ENCODE measurements at places on chromosomes 3 and 15. TPM values are rescaled to one million over a fixed set of nuclear protein-coding genes. Genes with fewer than 3 reads are reported as not detected.

Gene RBP2
- polyA plus RNA-seq: not detected

Gene CFAP44
- polyA plus RNA-seq: 7.3 TPM

Gene PDE8A
- 13.2 TPM for polyA plus RNA-seq

Gene LSAMP
- 89.6 TPM for polyA plus RNA-seq

Gene GOLGA8J
- polyA plus RNA-seq: not detected

Gene CSPG5
- polyA plus RNA-seq: 67.1 TPM

Gene ZNF660
- 8.1 TPM for polyA plus RNA-seq

Gene GPR171
- polyA plus RNA-seq: not detected

Gene TIMP4
- not detected for polyA plus RNA-seq

Gene KY
- polyA plus RNA-seq: 1.7 TPM

Gene WDR93
- not detected for polyA plus RNA-seq

Gene ST8SIA2
- polyA plus RNA-seq: 38.9 TPM

Gene RAD51
- polyA plus RNA-seq: not detected

Gene PPP1R2
- polyA plus RNA-seq: 113 TPM

Gene GXYLT2
- polyA plus RNA-seq: 0.16 TPM

Gene RBM5
- 632 TPM for polyA plus RNA-seq

Gene SERPINI2
- 1.7 TPM for polyA plus RNA-seq

Gene KLHL40
- not detected for polyA plus RNA-seq

Gene FGF12
- polyA plus RNA-seq: 2.1 TPM

Gene SCAANT1
- not detected for polyA plus RNA-seq

Gene TMEM212
- polyA plus RNA-seq: not detected

Gene PRRT3
- 2.9 TPM for polyA plus RNA-seq

Gene MDFIC2
- not detected for polyA plus RNA-seq

Gene SEC22A
- 32.7 TPM for polyA plus RNA-seq

Gene TCTA
- polyA plus RNA-seq: 23.5 TPM

Gene BCHE
- polyA plus RNA-seq: 2.0 TPM

Gene CCR3
- not detected for polyA plus RNA-seq

Gene ERICH6
- not detected for polyA plus RNA-seq

Gene PIGBOS1
- 16.4 TPM for polyA plus RNA-seq
